Activated CD4-positive, alpha-beta T cell treated with anti-CD3 and anti-CD28 coated beads for 4 hours (primary cell): ENCODE measurements at places on chromosomes 12 and 14.

GRCh38 chr14:101217616-101218371 lies 314.3 kb upstream of the RTL1 start:
- no peak for DNase-seq

DNA sequence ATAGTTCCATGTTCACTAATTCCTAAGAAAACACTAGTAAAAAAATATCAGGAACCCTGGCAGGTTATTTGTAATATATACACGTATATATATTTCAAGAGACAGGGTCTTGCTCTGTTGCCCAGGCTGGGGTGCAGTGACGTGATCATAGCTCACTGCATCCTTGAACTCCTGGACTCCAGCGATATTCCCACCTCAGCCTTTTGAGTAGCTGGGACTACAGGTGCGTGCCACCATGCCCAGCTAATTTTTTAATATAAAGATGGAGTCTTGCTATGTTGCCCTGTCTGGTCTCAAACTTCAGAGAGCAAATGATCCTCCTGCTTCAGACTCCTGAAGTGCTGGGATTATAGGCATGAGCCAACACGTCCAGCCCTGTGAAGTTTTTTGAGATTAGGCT lies 16.2 kb downstream of the GPRC5A start:
- DNase-seq, result no peak

DNA sequence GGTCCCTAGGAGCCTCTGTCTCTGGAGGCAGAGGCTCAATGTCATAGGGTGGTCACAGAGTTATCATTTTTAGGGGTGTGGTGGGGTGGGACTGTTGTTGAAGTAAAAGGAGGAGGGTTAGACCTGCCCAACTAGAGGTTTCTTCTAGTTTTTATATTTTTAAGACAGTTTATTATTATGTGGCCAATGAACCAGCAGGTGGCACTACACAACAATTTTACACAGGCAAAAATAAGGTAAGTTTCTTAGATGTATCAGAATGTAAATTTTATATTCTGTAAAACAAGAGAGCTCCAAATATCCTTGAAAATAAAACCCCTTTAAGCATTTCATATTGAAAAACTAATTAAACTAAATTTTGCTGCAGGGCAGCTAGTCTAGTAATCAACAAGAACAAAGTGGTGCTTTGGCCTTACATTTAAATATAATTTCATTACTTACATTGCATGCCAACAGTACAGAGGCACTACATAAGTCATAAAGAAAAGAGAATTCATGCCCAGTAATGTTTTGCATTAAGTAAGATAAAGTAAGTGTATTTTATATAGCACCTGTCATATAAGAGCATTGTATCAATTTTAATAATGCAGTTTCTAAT lies 22.2 kb upstream of the OVCH1 start:
- DNase-seq, result no peak

DNA sequence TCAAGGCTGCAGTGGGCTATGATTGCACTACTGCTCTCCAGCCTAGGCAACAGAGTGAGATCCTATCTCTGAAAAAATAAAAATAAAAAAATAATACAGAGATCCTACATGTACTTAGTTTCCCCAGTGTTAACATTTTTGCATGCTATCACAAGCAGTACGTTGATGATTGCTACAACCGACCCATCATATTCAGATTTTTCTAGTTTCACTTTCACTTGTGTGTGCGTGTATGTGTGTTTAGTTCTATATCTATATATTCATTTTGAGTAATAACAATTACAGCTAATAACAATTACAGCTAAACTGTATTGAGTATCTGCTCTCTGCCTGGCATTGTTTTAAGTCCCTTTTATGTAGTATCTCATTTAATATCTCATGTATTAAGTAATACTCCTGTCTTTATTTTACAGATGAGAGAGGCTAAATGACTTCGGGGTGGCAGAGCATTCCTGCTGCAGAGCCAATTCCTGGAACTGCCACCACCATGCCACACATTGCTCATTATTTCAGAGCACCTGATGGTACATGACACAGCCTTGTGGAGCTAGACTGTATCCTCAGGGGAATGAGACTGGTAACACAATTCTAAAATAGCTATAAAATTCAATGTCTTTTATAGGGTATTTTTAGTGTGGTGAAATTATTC lies 153.1 kb downstream of the BCAT1 start:
- DNase-seq, result no peak

DNA sequence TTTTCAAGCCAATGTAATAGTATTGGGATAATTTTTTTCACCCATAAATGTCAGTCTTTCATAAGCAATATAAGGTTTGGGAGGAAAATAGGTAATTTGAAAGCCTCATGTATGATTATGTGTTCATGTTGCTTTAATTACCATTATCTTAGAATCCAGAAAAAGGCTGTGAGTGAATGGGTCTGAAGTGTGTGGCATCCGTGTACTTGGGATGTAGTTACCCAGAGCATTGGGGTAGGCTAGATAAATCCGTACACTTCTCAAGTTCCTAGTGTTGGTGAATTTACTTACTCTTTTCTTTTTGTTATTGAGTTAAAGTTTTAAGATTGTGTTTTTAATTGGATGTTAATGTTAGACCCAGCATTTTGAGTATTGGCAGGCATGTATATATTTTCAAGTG lies 104.4 kb downstream of the FGD4 start:
- no peak for DNase-seq

- no peak for DNase-seq
These were observed 1.4 kb downstream of the PRKD1 start for GRCh38 chr14:29926228-29926627.

GRCh38 chr14:84029246-84029645 lies 1500.7 kb upstream of the FLRT2 start:
- no peak for DNase-seq

DNA sequence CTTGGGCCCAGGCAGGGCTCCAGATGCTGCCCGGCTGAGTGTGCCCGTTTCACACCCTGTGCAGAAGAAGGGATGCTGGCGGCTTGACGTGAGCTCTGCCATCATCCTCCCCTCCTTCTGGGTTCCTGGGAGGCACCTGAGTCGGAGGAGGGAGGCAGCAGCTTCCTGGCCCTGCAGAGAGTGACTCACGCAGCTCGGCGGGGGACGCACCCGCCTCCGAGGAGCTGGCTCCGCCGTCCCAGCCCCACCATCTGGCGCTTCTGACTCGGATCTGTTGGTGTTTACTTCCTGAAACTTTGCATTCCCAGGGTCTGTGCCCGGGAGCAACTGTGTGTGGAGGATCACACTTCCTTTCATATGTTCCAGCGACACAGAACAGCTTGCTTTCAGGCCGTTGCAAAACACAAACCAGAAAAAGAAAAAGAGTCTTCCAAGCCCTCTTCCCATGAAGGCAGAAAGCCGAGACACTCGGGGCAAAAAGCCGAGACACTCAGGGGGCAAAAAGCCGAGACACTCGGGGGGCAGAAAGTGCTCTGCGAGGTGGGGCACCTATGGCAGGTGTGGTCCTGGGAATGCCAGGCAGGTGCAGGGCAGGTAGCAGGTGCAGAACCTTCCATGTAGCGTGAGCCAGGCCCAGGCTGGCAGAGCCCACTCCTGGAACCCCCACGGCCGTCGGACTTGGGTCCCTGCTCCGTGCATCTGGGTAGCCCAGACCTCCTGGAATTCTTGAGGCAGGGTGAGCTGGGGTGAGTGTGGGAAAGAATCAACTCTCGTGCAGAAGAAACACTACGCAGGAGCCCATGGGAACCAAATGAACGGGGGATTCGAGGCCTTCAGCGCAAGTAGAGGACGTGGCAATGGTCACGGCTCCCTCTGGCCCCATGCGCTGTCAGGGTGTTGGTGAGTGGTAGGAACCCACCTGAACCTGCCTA lies 27.6 kb upstream of the GALNT9 start:
- no peak for DNase-seq

- no peak for DNase-seq
These were observed 28.1 kb downstream of the ATP6V1D start for GRCh38 chr14:67331368-67332125.

DNA sequence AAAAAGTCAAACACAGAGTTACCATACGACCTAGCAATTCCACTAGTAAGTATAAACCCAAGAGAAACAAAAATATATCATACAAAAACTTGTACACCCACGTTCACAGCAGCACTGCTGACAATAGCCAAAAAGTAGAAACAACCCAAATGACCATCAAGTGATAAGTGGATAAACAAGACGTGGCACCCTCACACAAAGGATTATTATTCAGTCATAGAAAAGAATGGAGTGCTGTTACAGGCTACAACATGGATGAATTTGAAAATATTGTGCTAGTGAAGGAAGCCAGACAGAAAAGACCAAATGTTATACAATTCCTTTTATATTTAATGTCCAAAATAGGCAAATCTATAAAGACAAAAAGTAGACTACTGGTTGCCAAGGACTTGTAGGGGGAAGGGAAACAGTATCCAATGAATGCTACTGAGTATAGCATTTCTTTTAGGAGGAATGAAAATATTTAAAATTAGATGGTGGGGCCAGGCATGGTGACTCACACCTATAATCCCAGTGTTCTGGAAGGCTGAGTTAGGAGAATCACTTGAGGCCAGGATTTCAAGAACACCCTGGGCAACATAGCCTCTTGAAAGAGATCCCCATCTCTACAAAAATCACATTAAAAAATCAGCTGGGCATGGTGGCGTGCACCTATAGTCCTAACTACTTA lies 41.9 kb downstream of the SPTLC2 start:
- no peak for DNase-seq

- DNase-seq, result no peak
These were observed 150.7 kb upstream of the CPM start for GRCh38 chr12:69083689-69084088.
